ENCODE measurements at places on chromosomes 5 and 9.

GRCh38 chr5:126519637-126520592 is 75.1 kb downstream of the ALDH7A1 start:
- DNase-seq, result no peak

DNA sequence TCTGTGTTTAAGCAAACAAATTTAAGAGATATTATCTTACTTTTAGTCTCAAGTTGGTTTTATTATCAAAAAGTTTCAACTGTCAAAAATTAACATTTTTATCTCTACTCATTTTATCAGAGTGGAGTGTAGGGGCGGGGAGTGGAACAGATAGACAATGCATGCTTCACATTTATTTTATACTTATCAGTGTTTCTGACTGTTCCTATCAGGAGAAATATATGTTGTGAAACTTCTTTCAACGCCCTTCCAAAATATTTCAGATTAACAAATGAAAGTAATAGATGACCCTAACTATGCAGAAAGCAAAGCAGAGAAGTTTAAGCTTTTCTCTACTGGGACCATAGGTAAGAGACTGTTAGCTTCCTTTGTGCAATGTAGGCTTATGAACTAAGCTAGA is 44.9 kb upstream of the MAST4 start:
- DNase-seq, result no peak

GRCh38 chr9:129240581-129241211 is 62.6 kb upstream of the IER5L start:
- DNase-seq, result no peak

DNA sequence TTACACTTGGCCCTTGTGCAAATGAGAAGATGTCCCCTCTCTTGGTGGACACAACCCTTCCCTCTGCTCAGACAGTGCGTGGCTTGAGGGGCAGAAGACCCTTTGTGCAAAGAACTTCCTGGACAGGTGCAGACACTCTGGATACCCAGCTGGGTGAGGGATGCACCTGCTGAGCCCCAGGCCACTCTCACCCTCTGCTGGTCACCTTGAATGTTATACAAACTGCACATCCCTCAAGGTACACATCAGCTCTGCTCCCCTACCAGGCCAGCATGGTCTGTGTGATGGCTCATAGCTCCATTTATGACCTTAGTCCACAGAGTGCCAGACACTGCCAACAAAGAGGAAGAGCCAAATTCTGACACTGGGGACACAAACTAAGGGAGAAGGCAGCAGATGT is 3.1 kb upstream of the DIRAS2 start:
- DNase-seq, result no peak
